ENCODE measurements at places on chromosomes 6 and 20.

- no peak for DNase-seq
These were observed 164.8 kb upstream of the MAN1A1 start for GRCh38 chr6:119514345-119514744.

- DNase-seq = no peak
These were observed 70.1 kb upstream of the QKI start for GRCh38 chr6:163344411-163344810.

DNA sequence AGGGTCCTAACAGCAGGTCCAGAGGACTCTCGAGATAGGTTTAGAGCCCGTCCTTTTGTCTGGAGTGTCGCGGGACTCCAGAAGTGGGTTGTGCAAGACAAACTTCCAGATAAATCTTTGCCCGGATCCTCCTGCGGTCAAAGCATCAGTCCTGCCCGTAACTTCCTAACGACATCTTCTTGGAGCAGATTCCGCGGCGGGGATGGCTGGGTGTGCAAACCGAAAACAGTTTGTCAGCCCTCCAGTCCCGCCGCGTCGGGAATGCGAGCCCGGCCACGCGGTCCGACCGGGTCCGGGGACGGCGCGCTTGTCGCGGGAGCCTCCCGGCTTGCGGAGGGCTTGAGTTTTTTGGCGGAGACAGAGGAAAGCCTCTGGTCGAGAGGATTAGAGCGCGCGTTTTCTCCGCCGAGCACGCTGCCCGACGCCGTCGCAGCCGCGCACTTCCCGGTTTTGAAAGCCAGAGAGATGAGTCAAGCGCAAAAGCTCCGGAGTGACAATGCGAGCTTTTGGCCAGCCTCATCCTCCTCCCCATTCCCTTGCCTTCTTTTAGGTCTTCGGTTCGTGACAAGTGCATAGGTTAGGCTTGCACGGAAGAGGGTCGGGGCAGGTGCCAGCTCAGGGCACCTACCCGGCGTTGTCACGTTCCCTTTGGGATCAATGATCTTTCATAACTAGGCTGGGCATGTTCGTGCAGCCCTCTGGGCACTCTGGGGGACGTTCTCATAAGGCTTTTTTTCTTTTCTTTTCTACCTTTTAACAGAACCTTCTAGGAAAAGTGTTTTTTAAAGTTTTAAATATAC, 91.3 kb upstream of the PRDM1 start:
- DNase-seq = peak; percentile 87

DNA sequence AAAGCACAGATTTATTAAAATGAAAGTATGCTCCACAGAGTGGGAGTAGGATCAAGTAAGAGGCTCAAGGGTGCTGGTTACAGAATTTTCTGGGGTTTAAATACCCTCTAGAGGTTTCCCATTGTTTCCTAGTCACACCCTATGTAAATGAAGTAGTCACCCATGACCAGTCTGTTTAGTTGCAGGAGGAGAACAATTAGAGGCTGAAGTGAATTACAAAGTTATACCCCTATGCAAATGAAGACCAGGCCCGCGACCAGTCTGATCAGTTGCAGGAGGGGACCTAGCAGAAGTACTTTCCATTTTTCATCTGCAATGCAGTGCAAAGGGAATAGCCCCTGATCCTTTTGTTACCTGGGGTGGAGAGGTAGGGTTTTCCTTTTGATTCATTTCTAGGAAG, 11.8 kb upstream of the FILIP1 start:
- DNase-seq = no peak

DNA sequence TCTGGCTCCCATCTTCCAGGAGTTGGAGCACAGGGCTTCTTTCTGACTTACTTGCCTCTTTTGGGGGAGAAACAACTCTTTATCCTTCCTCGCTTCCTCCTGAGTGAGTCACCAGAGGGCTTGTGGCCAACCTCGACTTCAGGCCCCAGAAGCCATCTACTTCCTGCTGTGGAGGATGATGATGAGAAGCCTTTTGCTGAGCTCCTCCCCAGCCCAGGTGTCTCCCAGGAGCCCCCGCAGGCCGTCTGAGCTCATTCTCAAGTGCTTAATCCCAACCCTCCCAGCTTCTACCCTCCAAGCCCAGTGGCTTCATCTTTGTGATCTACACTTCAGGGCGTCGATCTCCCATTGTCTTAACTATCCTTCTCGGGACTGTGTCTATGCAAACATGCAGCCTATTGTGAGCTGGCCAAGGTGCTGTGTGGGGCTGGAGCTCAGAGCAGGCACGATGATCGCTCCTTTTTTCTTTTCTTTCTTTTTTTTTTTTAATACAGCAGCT, 27.9 kb downstream of the SDCBP2 start:
- peak; percentile 29 for DNase-seq

DNA sequence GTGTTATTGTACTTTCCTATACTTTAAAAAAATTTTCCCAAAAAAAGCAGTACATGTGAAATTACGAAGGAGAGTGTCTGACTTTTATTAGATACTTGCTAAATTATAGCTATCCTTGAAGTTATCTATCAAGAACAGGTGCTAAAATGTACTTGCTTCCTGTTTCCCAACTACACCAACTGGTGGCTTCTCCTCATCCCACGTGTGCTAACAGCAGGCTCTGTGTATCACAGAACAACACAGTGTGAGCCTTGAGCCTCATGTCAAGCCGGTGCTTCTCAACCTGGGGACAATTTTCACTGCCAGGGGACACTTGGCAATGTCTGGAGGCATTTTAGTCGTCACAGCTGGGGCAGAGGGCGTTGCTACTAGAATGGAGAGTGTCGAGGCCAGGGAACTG, 36.2 kb upstream of the CDYL start:
- DNase-seq = no peak

GRCh38 chr20:6838181-6838826, 70.8 kb downstream of the BMP2 start:
- DNase-seq = no peak

GRCh38 chr20:46703435-46703834, 6.0 kb upstream of the SLC2A10 start:
- DNase-seq = no peak

DNA sequence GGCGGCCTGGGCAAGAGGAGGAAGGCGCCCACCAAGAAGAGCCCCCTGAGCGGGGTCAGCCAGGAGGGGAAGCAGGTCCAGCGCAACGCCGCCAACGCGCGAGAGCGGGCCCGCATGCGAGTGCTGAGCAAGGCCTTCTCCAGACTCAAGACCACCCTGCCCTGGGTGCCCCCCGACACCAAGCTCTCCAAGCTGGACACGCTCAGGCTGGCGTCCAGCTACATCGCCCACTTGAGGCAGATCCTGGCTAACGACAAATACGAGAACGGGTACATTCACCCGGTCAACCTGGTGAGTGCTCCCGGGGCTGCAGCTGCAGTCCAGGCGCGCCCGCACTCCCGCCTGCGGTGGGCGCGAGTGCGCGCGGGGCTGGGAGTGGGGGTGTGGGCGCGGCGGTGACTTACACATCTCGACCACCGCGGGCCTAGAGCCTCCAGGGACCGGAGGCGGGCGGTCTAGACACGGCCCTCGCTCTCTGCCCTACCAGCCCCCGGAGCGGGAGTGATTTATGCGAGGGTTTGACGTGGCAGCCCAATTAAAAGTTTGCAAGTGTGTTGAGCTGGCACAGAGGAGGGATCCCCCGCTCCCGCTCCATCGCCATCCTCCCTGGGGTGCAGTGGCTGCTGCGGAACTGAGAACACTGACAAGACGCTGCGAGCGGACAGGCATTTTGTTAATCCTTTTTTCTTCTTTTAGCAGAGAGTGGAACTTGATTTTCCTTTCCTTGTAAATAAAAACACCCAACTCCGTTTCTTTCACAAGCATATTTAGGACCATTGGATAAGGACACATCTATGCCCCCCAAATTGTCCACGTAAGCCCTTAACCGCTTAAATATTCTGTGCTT, 867 bp downstream of the TCF21 start:
- DNase-seq = peak; percentile 84

GRCh38 chr6:125781314-125781868, 9.4 kb upstream of the NCOA7 start:
- peak; percentile 60 for DNase-seq

DNA sequence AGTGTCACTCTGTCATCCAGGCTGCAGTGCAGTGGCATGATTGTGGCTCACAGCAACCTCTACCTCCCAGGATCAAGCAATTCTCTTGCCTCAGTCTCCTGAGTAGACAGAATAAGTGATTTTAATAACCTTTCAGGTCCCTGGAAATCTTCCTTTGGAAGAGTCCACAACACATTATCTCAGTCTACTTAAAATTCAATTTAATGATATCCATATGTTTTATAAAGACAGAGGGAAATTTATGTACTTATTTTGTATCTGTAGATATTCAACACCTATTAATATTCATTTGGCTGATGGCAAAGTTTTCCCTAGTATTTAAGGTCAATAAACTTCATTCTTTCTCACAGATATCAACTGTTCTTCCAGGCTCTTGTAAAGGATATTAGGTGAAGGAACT, 881.4 kb upstream of the GJE1 start:
- DNase-seq = no peak

DNA sequence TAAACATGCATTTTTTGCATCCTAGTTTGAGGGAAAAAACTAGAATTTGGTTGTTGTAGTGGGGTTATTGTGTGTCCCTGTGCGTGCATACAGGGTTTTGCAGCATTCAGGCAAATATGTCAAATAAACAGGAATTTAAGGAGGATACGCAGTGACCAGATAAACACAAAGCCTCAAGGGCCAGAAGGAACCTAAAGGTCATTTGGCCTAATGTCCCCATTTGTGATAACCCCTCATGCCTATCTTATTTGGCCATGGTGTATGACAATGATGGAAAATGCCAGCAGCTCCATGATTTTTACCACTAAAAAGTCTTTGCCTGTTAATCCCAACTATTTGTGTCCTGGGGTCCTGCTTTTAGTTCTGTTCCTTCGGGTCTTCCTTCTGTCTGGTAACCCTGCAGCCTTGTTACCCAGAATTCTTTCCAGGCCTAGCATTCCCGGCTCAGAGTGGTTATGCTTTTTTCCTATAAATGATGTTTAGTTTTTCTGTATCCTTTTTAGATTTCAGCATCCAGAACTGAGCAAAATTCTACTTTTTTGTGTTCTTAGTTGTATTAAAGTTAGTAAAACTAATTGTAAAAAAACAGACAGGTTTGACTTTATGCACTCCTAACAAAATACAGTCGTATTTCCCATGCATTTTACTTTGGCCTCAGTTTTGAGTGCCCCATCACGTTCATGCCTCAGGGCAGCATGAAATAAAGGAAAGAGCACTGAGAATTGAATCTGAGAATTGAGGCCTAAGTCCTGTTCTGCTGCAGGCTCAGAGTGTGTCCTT, 4.4 kb downstream of the STX16 start:
- DNase-seq = no peak

GRCh38 chr20:20286061-20286460, 81.8 kb upstream of the INSM1 start:
- no peak for DNase-seq
